H54 (cell line): ENCODE measurements at places on chromosomes 5 and 9.

GRCh38 chr5:170216257-170216864, 16.4 kb upstream of the C5orf58 start:
- DNase-seq, result peak; percentile 25

GRCh38 chr5:122121479-122122465, 7.6 kb upstream of the ZNF474 start:
- no peak for DNase-seq

GRCh38 chr5:131169810-131170539, 769 bp upstream of the LYRM7 start:
- no peak for DNase-seq

DNA sequence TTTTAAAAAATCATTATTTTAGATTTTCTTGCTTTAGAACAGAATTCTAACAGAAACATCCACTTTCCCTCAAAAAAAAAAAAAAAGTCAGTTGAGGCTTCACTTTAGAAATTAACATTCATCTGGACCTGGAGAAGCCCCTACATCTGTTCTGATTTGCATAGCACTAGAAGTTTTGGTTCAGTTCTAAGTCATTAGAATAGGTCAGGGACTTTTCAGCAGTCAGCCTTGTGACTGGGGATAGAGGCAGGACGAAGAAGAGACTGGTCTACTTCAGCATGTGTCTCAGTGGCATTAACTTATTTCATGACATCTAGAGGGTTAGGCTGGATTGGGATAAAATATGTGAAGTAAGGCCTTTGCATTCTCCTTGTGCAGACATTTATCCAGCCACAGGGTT, 215.8 kb upstream of the DAB2 start:
- no peak for DNase-seq

DNA sequence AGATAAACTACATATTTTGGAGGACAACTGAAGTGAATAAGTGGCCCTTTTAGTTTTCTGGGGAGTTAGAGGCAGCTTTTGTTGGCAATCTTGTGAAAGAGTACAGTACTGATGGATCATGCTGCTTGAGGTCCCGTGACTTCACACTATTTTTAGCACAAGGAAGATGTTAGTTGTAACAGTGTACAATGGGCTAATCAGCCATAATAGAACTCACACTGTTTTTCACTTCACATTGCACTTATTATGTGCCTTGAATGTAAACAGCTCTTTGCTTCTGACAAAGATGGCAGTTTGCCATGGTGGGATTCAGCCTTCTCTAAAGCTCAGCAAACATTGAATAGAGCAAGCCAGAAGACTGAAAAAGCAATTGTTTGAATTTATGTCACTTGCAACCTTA, 176.7 kb upstream of the ZNF608 start:
- no peak for DNase-seq
